NCI-H460 (cell line): ENCODE measurements at places on chromosomes 5 and 9. TPM values are rescaled to one million over a fixed set of nuclear protein-coding genes. Genes with fewer than 3 reads are reported as not detected.

- DNase-seq, result no peak
Measured at GRCh38 chr5:85591311-85591710, 1026.4 kb upstream of the COX7C start.

DNA sequence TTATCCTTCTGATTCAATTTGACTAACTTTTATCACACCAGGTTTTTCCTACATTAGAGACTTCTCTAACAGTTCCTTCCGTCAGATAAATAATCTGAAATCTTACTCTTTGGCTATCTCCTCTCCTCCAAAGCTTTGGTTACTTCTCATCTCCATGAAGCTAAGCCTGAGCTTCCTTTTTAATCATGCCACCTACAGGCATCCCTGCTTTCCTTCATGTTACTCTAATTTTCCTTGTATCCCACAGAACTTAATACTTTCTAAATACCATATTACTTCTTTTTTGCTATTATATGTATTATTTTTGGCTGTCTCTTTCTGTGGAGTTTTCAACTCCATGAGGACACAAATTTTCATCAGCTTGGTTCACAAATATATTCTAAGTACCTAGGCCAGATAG, 49.7 kb downstream of the C9 start:
- no peak for DNase-seq

DNA sequence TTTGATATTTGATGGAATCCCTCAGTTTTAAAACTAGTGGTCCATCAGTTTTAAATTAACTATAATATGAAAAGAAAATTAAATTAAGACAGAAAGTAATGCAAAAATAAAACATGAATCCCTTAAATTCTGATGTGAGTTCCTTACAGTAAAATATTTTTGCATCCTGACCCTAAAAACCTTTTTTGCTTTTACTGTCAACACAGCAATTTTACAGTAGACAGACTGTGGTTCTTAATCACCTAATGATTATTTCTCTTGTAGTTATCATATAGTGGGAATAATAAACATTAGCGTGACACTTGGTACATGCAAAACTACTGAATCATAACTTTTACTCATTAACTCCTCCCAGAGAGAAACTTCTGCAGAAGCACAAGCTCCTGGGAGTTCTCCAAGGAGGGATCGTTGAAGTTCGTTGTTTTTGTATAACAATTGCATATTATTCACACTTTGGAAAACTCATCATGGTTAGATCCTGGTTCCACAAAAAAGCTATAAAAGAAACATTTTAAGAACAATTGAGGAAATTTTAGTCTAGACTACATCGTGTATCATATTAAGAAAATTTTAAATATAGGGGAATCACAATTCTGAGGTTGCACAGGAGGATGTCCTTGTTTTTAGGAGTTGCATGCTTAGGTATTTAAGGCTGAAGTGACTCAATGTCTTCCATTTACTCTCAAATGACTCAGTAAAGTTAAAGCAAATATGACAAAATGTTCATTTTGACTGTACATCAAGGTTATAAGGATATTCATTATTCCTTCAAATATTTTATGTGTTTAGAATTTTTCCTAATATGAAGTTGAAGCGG, 88.2 kb upstream of the NIPAL4 start:
- DNase-seq, result no peak

GRCh38 chr5:149325166-149325735, 20.0 kb upstream of the GRPEL2 start:
- no peak for DNase-seq

The SEPTIN8 gene
- total RNA-seq, result 24.0 and 30.0 TPM in 2 replicates

GRCh38 chr5:151451626-151452520, 4.5 kb downstream of the SLC36A1 start:
- DNase-seq, result no peak

GRCh38 chr9:19976226-19976625, 187.4 kb upstream of the SLC24A2 start:
- no peak for DNase-seq

GRCh38 chr5:135032999-135033861, 798 bp downstream of the PITX1 start:
- DNase-seq, result no peak

- DNase-seq, result no peak
Measured at GRCh38 chr5:134917070-134917815, 12.3 kb downstream of the PCBD2 start.

- no peak for DNase-seq
Measured at GRCh38 chr5:122772446-122772845, 2.4 kb upstream of the SNX2 start.

DNA sequence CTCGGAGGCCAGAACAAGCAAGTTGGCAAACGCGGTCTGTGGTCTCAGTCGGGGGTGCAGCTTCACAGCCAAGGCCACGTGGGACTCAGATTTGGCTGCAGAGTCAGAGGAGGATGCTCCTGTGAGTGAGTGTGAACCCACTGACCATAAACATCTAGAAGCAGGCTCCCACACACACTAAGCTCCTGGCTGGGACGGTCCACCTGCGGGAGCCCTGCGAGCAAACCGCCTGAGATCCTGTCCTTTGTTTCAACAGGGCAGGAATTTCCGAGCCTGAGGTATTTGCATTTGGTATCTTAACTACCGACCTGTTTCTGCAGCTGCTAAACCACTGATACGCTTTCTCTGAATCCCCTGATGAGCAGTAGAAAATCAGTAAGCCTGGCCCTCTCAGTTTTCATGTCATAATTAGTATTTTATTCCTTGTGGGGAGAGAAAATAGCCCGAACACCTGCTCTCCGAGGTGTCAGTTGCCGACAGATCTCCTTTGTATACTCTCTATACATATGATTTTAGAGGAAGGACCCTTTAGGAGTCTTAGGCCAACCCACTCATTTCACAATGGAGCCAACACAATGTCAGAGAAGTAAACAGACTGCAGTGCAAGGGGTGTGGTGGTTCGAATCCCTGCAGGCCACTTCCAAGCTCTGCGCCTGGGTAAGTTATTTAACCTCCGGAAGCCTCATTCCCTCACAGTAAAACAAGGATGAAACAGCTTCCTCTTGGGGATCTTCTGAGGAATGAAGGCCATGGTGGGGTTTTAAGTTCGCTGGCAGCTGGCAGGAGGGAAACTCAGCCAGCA, 40.9 kb upstream of the PWWP2A start:
- DNase-seq, result no peak
